ENCODE measurements at places on chromosomes 7 and 10. TPM values are rescaled to one million over a fixed set of nuclear protein-coding genes. Genes with fewer than 3 reads are reported as not detected.

VIPR2 gene
- total RNA-seq: 0.02 TPM

MKX gene
- not detected for total RNA-seq

ITPRID1 gene
- not detected for total RNA-seq

TWIST1 gene
- total RNA-seq: 4.6 TPM

MRPS17 gene
- total RNA-seq: 28.7 TPM

CYP26C1 gene
- not detected for total RNA-seq

OPN4 gene
- not detected for total RNA-seq

ST8SIA6 gene
- total RNA-seq: 0.13 TPM

HHEX gene
- total RNA-seq: 16.6 TPM

HABP2 gene
- total RNA-seq: 0.13 TPM

TMEM229A gene
- total RNA-seq: not detected

ZNF853 gene
- 2.2 TPM for total RNA-seq

LIPJ gene
- not detected for total RNA-seq

SPACDR gene
- 0.90 TPM for total RNA-seq

CALHM3 gene
- total RNA-seq: 0.45 TPM

LRRN3 gene
- not detected for total RNA-seq

SPDYE1 gene
- not detected for total RNA-seq

MLXIPL gene
- 0.25 TPM for total RNA-seq

BAMBI gene
- total RNA-seq: 18.9 TPM

SPOCK2 gene
- total RNA-seq: 0.52 TPM

VSTM4 gene
- total RNA-seq: 0.48 TPM

GPR85 gene
- total RNA-seq: not detected

PCBD1 gene
- 210 TPM for total RNA-seq

PTPRN2 gene
- 0.91 TPM for total RNA-seq

NUTM2E gene
- total RNA-seq: 0.39 TPM

HMX2 gene
- total RNA-seq: 0.15 TPM

MOGAT3 gene
- total RNA-seq: not detected

CDHR3 gene
- total RNA-seq: 5.2 TPM

SGCE gene
- total RNA-seq: 58.1 TPM
